ENCODE measurements at places on chromosomes 2 and 18. TPM values are rescaled to one million over a fixed set of nuclear protein-coding genes. Genes with fewer than 3 reads are reported as not detected.

The EML6 gene
- 15.7 TPM for total RNA-seq

The EIF2AK2 gene
- total RNA-seq, result 30.9 TPM

The EGR4 gene
- total RNA-seq, result not detected

The UCN gene
- 0.52 TPM for total RNA-seq

The TEKT4 gene
- total RNA-seq, result not detected

The NT5DC4 gene
- not detected for total RNA-seq

The IL1F10 gene
- total RNA-seq, result not detected

The PROKR1 gene
- 0.12 TPM for total RNA-seq

The TRIM43 gene
- total RNA-seq, result not detected

The C2orf92 gene
- 3.3 TPM for total RNA-seq

The FAM161A gene
- 2.0 TPM for total RNA-seq

The TFPI gene
- total RNA-seq, result 16.0 TPM

The RBKS gene
- 1.8 TPM for total RNA-seq

The IL37 gene
- 2.6 TPM for total RNA-seq

The FOSL2 gene
- total RNA-seq, result 46.8 TPM

The CAVIN2 gene
- total RNA-seq, result 0.07 TPM

The TMEM178A gene
- not detected for total RNA-seq

The IRS1 gene
- total RNA-seq, result 38.8 TPM

The STAT4 gene
- 2.2 TPM for total RNA-seq

The C2orf80 gene
- total RNA-seq, result not detected

The ANKRD39 gene
- total RNA-seq, result 24.5 TPM

The ALLC gene
- not detected for total RNA-seq

The ANKRD36B gene
- total RNA-seq, result 22.7 TPM

The EN1 gene
- total RNA-seq, result 2.3 TPM

The TNFAIP6 gene
- total RNA-seq, result not detected

The RAB17 gene
- total RNA-seq, result 52.2 TPM

The IGFBP5 gene
- 140 TPM for total RNA-seq

The FAM124B gene
- total RNA-seq, result not detected

The DNAJC5G gene
- total RNA-seq, result not detected

The TSPYL6 gene
- total RNA-seq, result not detected

The TUBA3E gene
- not detected for total RNA-seq

The ACTG2 gene
- 3.8 TPM for total RNA-seq

The NOSTRIN gene
- total RNA-seq, result 0.69 TPM

The FRZB gene
- total RNA-seq, result 0.11 TPM

The PJVK gene
- 1.6 TPM for total RNA-seq

The VWC2L gene
- not detected for total RNA-seq

The LINC00305 gene
- total RNA-seq, result not detected

The ODC1 gene
- total RNA-seq, result 712 TPM

The TANC1 gene
- total RNA-seq, result 18.7 TPM

The EVA1A gene
- 70.8 TPM for total RNA-seq

The COL5A2 gene
- 56.2 TPM for total RNA-seq
